Activated naive CD8-positive, alpha-beta T cell treated with anti-CD3 and anti-CD28 coated beads for 36 hours (primary cell): ENCODE measurements at places on chromosomes 7 and 10.

DNA sequence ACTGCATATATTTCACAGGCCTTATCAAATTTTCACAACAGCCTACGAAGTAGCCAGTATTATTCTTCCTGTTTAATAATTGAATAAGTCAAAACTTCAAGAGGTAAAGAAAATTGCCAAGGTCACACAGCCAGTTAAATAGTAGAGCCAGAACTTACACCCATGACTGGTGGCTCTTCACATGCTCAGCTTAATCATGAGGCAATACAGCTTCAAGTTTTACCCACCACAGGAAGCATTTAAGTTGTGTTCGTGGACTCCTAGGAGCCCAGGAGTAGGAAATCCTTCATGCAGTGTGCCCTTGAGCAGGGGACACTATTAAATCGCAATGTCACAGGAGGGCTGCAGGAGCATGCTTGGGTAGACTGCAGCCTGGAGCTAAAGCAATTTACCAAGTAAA, 11.1 kb downstream of the LIPA start:
- DNase-seq: no peak

- DNase-seq: no peak
These were observed 23.9 kb downstream of the AUTS2 start for GRCh38 chr7:69622014-69622835.

GRCh38 chr7:92615861-92616260, 25.7 kb upstream of the FAM133B start:
- DNase-seq: no peak

DNA sequence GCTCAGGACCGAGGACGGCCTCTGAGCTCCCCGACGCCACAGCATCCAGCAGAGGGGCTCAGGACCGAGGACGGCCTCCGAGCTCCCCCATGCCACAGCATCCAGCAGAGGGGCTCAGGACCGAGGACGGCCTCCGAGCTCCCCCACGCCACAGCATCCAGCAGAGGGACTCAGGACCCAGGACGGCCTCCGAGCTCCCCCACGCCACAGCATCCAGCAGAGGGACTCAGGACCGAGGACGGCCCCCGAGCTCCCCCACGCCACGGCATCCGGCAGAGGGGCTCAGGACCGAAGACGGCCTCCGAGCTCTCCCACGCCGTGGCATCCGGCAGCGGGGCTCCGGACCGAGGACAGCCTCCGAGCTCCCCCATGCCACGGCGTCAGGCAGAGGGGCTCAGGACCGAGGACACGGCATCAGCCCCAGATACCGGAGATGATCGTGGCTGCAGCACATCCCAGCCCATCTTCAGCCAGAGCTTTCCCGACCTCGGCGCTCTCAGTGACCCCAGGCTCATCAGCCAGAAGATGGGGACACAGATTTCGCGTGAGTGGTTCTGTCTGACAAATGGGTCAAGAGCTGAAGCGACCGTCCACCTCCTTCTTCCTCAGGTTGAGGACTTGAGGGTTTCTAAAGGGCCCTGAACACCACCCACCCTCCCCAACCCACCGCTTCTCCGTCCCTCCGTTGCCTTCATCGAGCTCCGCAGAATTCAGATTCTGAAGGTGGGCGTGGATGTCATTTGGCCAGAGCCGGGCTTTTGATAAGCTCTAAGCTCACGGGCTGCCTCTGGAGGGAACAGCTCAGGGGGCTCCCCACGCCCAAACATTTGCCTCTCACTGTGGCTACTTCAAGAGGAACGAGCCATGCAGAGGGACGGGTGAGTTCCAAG, 55.8 kb upstream of the DNAAF5 start:
- DNase-seq: no peak

- no peak for DNase-seq
These were observed 134.5 kb downstream of the NRBF2 start for GRCh38 chr10:63267414-63268148.

- DNase-seq: no peak
These were observed 126.8 kb downstream of the ADRA2A start for GRCh38 chr10:111203615-111204014.

GRCh38 chr7:93315896-93316295, 83.7 kb downstream of the VPS50 start:
- DNase-seq: no peak

DNA sequence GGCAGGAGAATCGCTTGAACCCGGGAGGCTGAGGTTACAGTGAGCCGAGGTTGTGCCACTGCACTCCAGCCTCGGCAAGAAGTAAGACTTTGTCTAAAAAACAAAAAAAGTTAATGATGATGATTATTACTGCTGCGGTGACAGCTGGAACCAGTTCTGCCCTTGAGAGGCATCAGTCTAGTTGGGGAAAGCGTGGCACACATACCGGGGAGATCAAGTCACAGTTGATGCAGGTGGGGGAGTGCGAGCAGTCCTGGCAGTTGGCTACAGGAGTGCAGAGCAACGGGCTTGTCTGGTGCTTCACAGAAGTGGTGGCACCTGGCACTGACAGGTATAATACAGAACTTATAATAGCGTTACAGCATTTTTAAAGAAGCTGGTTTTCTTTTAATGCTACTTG, 173.0 kb downstream of the ARHGAP21 start:
- no peak for DNase-seq

- DNase-seq: no peak
These were observed 205.3 kb downstream of the HTR7 start for GRCh38 chr10:90652519-90652918.

DNA sequence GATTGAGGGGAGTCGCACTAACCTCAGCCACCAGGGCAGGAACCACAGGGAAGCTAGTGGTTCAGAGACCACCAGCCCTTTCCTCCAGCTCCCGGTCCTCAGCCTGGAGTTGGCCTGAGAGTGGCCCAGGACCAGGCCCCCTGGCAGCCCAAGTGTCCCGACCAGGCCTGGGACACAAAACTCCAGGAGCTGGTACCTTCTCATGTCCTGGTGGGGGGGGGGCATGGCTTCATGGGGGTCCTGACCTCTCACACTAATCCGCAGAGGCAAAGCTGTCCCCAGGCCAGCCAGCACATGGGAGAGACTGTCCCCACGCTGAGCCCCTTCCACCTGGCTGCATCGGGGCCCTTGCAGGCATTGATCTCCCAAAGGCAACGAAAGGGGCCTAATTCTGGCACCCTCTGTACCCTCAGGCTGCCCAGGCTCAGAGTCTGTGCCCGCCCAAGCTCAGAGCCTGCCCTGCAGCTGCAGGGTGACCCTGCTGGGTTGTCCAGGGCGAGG, 28.2 kb downstream of the GPRIN2 start:
- no peak for DNase-seq

DNA sequence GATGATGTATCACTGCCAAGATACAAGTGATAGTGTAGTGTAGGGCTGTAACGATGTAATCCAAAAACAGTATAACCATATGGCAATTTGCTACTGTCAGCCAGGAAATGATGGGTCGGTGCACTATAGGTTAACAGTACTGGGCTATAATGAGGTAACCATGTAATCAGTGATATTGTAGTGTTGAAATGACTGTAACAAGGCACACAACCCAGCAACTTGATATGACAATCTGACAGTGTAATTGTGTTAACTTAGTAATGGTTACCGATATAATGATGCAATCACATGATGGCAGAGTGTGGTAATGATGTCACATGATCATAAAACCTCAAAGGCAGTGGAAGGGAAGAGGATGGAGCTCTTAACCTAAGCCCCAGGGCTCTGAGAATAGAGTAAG, 73.8 kb upstream of the SLF2 start:
- no peak for DNase-seq

- DNase-seq: no peak
These were observed 5.9 kb downstream of the FGFR2 start for GRCh38 chr10:121592155-121592890.

- no peak for DNase-seq
These were observed 13.5 kb downstream of the AHR start for GRCh38 chr7:17311952-17312351.

DNA sequence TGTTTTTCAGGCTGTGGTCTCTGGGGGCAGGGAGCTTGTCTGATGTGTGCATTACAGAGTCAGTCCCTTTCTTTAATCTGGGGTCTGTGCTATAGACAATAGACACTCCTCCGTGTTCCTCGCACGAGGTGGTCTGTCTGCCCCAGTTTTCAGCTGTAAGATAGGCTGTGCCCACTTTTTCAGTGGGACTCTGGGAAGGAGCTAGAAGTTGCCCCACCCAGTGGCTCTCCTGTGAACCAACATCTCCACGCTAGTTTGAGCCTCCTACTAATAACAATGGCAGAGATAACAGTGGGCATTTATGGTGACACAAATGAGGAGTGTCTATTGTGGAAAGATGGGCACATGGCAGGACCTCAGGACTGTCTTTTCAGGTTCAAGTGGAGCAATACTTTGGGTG, 44.0 kb downstream of the ADRB1 start:
- DNase-seq: no peak

- DNase-seq: no peak
These were observed 131.0 kb downstream of the SEM1 start for GRCh38 chr7:96578606-96579005.
